NCI-H187 (cell line): ENCODE measurements at places on chromosomes 6 and 20.

DNA sequence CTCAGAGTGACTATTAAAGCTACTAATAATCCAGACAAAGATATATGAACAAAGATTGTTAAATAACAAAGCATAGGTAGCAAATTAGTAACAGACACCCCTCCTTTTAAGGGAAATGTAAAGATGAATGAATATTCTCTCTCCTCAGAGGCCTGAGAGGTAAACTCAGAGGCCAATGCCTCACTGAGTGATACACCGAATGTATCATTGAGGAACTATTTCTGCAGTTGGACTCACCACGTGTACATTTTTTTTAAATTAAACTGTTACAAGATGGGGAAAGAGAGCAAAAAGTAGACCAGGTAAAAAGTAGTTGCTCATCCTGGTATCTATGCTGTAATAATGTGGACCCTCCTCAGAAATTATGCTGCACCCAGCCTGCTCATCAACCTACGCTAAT, 72.3 kb upstream of the IPCEF1 start:
- no peak for DNase-seq

DNA sequence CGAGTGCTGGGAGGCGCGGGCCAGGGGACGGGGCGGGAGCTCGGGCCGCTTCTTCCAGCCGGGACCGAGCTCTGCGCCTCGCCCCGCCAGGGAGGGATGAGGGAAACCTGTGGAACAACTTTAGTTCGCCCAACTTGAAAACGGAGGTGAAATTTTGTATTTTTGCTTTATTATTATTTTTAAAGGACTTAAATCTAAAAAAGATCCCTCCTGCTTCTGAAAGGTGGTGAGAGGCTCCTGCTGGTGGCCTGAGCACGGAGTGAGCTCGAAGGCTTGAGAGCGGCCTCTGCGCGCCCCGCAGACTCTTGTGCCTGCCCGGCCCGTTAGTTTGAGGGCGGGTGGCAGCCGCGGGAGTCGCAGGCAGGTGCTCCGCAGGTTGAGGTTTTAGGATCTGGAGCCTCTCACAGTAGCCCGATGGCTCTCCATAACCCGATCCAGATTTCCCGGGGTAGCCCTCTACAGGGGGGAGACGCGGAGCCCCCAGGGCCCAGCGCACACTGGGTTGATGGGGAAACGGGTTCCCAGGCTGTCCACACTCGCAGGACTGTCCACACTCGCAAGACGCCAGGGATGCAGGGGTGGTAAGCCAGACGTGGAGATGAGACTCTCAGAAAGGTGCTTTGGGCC, 46.2 kb upstream of the SUPT3H start:
- DNase-seq: no peak

GRCh38 chr20:21338291-21338690, 35.2 kb downstream of the XRN2 start:
- no peak for DNase-seq

- DNase-seq: no peak
Measured at GRCh38 chr6:47162793-47163192, 120.7 kb upstream of the ADGRF1 start.

DNA sequence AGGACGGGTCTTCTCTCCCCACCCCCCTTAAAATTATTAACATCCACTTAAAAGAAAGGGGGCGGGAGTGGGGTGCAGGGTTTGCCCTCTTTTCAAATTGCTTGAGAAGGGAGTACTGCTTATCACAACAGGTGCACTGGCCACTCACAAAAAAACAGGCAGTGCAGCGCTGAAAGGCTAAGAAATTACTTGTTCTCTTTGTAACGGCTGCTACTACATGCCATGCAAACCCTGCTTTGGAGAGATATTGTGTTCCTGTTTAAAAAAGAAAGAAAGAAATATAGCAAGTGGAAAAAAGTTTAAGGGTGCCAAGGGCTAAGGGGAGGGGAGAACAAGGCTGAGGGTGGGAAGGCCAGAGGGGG, 312.7 kb upstream of the JARID2 start:
- no peak for DNase-seq
